ENCODE measurements at places on chromosomes 12 and 14.

DNA sequence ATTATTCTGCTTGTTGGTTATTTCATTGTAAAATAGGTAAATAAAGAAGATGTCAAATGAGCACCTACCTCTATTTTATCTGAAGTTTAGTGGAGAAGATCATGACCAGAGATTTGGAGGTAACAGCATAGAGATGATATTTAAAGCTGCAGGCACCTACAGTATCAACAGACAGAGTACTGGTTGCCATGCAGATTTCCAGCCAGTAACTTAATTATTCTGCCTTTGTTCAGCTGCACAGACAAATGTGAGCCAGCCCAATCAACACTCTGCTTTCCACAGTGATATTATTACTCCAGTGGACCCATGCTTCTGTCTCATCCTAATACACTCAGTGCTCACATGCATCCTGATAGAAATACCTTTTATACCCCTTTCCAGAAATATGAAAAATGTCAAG lies 348.5 kb upstream of the RGS6 start:
- DNase-seq, result no peak

DNA sequence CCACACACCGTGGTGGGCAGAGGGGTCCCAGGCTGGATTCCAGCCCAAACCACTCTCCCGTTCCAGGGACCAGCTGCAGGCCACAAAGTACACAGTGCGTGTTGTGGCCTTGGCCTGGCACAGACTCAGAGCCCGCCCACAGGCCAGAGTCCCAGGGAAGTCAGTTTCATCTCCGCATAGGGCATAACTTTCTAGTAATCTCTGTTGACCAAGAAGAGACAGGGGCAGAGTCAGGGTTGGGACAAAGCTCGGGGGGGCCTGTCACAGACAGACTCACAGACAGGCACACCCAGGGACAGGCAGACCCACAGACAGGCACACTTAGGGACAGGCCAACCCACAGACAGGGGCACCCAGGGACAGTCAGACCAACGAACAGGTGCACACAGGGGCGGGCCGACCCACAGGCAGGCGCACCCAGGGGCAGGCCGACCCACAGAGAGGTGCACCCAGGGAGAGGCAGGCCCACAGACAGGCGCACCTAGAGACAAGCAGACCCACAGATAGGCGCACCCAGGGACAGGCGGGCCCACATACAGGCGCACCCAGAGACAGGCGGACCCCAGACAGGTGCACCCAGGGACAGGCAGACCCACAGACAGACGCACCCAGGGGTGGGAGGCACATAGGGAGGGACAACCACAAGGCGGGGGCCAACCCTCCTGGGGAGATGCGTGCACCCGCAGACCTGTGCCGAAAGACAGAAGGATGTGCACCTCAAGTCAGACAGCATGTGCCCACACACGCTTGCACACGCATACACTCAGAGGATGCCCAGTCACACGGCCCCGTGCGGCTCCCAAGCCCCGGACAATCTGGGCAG lies 323.3 kb upstream of the RTL1 start:
- no peak for DNase-seq

- DNase-seq, result no peak
These were observed 42.6 kb upstream of the CHGA start for GRCh38 chr14:92880351-92880750.

GRCh38 chr14:90184571-90185266 lies 71.6 kb upstream of the PSMC1 start:
- DNase-seq, result no peak

DNA sequence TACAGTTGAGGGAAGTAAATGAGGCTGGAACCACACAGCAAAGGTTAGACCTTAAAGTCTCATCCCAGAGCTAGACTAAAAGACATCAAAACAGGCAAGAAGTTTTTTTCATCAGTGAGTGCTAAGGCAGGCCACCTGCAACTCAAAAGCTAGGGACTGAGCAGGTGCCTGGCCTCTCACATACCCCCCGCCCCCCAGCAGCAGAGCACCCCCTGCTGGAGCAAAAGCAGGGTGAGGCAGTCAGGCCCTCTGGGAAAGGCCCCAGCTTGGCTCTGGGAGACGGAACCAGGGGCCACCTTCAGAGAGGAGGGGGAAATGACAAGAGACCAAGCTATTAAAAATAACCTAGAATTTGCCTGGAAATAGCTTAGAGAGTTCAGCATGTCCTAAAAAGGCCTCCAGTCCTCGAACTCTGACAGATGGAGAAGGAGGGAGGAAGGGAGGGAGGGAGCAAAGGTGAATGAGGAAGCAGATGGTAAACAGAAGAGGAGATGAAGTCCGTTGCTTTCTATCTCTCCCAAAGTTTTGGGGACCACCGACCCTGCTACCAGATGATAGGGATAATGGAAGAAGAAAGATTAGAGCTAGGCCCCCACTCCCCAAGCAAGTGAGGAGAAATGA lies 1.8 kb downstream of the ITGA7 start:
- DNase-seq, result no peak

- DNase-seq, result no peak
These were observed 143.0 kb downstream of the KITLG start for GRCh38 chr12:88437226-88437625.

GRCh38 chr12:31234053-31234840 lies 91.7 kb downstream of the SINHCAF start:
- DNase-seq, result no peak

DNA sequence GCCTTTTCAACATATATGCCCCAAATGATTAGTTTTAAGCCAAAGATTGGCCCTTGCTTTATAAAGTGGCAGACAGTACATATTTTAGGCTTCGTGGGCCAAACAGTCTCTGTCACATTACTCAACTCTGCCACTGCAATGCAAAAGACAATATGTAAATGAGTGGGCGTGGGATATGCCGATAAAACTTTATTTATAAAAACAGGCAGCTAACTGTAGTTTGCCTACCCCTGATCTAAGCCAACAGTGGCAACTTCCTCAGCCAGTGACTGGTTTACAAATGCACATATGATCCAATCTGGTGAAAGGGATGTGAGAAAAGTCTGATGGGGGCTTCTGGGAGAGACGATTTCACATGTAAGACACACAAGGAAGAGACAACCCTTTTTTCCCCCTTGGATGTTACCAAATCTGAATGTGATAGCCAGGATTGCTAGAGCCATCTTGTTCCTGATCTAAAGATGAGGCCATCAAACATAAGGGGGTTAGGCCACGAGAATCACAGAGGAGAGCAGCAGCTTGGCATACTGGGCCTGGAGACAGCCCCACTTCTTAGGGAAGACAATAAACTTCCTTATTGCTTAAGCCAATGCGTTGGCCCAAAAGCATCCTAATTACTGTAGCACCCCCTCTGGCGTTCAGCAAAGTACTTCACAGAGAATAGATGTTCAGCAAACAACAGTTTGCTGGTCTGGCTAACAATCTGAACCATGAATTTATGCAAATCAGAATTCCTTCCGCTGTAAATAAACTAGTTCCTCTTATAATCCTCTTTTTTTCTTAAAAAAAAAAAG lies 75.2 kb upstream of the TMCC3 start:
- DNase-seq, result no peak
